Renal pelvis (tissue), 12 donors: ENCODE measurements at places on chromosomes 2 and 18.

GRCh38 chr2:190533968-190534309, 583 bp downstream of the NEMP2 start:
- no peak for DNase-seq

DNA sequence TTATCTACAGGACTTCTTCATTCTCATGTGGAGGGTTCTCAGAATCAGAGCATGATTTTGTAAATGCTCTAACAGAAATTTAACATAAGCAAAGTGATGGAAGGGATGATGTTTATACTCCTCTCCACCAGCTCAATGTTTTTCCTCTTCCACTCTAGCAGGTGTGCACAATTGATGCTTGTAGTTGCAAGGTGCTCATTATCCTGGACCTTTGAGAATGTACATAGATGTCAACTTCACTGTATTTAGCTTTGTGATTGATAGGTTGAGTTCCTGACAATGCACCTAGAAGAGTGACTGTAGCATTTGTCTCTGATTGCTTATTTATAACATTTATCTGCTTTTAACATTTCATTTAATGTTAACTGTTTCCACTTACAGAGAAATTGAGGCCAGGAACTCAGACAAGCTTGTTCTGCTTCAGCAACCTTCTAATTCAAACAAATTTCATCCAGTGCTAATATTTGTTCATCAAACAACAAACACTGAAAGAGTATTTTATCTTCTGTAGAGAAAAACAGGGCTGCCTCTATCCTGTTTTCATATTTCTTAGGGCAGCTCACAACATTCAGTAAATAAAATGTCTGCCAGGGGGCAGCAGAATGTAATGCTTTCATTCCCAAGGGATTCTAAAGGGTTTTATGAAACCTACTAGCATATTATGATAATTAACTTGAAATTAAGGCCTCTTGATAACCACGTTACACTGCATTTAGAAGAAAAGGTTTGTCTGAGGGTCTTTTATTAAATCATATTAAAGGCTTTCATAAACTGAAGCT, 127.9 kb upstream of the NOL4 start:
- no peak for DNase-seq

DNA sequence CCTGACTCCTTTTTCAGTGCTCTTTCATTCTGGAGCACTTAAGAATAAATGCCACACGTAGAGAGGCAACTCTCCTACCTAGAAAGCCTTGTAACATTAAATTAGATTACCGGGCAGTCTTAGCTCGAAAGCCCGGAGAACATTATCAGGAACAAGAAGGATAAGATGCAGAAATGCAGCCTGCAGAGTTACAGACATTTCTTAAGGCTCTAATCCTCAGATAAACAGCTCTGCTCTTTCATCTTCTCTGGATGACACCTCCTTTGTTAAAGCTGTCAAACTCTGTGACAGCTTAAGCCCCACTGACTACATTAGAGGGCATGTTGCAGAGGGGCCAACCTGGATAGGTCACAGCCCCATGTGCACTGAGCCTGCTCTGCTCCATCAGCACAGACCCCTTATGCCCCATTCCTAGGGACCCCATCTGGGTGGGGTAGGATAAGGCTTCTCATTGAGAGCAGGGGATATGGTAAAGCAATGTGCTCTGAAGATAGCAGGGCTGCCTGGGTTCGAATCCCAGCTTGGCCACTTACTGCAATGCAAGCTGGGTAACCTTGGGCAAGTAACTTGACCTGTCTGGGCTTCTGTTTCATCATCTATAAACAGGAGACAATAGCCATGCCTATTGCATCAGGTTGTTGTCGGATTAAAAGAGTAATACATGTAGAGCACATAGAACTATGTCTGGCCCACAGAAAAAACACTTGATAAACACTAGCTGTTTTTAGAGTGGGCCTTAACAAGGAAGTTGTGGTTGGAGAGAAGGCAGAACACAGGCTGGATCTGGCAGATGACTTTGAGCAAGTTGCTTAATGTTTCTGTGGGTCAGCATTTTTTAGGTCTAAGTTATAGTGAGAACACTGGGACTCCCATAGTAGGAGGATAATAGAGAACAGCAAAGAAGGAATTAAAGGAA, 111.4 kb downstream of the THNSL2 start:
- DNase-seq: no peak

DNA sequence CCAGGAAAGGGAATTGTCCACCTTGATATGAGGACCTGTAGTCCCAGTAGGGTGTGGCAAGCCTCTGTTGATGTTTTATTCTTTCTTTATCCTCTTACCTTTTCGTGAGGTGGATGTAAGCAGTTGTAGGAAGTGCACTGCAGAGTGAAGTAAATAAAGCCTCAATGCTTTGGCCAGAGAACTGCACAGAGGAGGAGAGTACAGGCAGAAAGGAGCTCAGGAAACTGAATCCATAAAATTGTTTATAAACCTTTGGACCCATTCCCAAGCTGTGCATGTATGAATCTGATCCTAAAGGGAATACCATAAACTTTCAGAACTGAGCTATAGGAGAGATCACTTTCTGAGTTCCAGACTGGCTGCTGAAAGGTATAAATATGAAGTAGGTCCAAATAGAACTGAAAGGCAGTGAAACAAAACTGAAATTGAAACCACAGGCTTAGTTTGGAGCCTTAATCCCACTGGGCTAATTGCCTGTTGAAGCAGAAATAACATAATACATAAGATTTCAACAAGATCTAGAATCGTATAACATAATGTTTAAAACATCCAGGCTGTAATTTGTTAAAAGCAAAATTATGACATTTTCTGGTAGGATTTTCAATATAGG, 17.9 kb upstream of the SLC9A4 start:
- no peak for DNase-seq

DNA sequence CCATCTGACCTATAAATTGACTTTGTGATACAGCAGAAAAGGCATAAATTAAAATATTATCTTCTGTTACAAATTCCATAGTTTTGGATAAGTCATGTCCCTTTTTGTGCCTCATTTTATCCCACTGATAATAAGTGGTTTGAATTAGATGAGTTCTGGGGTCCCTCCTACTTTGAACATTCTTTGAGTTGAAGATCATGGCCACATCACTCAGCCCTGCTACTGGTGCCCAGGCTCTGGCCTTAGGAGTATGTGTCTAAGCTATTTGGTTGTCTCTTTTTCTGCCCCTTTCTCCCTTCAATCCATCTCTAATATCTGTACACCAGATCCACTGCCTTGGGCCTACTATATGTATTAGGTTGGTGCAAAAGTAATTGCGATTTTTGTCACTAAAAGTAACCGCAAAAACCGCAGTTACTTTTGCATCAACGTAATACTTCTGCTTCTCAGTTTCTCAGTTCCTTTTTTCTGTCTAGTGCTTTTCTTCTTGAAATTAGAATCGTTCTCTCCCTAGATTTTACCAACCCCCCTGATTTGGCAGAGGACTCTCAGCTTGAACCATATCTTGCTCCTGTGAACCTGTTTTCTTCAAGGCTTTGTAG, 362.5 kb upstream of the TNP1 start:
- no peak for DNase-seq

- no peak for DNase-seq
Measured at GRCh38 chr2:98959810-98960507, 23.9 kb upstream of the CRACDL start.

DNA sequence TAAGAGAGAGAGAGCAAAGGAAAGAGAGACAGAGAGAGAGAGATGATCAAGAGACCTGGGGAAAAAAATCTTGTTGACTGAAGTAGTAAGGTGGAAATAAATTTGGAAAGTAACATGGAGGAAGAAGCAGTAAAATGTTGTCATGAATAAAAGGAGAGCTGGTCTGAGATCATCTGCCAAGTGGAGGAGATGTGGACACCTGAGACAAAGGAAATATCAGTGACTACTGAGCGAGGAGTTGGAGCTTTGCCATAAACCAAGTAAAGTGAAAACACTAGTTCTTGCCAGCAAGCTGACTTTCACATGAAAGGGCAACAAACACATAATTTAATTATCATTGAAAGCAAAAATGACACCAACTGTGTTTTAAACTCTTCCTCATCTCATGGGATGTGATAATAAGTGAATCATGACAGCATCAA, 49.0 kb upstream of the DSG1 start:
- no peak for DNase-seq

DNA sequence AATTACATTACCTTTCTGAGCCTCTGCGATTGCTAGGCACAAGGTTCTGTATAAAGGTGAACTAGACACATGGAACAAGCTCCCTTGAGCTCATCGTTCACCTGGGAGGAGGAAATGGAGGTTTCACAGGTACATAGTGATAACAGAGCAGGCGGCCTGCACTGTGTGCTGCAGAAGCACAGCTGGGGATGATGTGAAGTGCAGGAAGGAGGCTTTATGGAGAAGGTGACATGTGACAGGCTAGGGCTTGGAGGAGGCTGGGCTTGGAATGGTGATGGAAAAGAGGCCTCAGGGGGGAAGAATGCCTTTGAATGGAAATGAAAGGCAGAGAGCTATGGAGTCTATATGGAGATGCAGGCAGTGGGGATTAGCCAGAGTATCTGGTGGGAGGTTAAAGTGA, 22.9 kb downstream of the MARCHF4 start:
- DNase-seq: no peak

GRCh38 chr18:39025531-39025930, 1459.9 kb upstream of the CELF4 start:
- no peak for DNase-seq

DNA sequence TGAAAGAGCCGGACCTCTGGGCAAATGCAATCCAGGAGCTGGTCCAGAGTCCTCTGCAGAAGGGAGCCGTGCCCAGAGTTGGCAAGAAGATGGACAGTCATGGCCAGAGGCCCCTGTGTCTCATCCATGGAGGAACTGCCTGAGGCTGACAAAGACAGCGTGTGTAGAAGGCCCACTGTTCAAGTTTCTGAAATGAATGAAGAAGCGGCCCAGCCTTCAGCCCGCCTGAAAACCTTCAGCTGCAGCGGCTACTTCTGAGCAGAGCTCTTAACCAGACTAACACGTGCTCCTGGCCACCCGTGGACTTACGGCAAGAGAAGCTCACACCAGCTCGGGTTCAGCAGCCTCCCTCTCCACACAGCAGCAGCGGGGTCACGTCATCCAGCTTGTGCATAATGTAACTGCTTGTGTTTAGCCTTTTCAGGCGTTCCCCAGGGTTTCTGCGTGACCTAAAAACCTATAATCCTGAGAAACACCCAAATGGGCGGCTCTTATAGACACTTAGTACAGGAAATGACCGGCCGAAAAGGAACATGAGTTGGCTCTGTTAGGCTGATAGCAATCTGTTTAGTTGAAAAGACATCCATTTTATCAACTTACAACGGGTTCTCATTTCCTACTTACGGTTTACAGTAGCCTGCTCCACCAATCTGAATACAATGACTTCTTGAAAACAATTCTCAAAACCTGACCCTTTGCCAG, at the start of gene FAM124B:
Gene FAM124B, minus strand, starts transcription at position 467 of the 702 bp plus-strand sequence. Its CDS starts 339 bp downstream, at position 128.
- DNase-seq: peak; percentile 28

- DNase-seq: no peak
Measured at GRCh38 chr2:225090746-225091145, 48.5 kb upstream of the DOCK10 start.

- DNase-seq: no peak
Measured at GRCh38 chr2:134479696-134480330, 225.9 kb downstream of the MGAT5 start.

- no peak for DNase-seq
Measured at GRCh38 chr2:86788165-86788564, 2.5 kb downstream of the CD8A start.

DNA sequence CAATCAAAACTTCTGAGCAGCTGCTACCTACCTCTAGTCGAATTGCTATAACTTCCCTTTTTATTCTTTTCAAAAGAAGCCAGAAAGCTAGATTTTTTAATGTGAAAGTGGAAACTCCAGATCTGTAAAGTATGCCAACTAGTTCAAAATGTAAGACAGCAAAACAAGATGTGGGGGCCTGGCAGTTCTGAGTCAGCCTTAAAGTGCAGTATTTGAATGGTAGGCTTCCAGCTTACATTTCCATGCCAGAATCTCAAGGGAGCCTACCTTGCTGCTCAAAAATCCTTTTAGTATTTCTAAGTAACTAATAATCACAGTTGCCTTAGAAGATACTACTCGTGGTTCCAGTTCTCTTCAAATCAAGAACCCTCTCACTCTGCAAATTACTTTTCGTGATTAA, 1288.7 kb downstream of the LRP1B start:
- DNase-seq: no peak

GRCh38 chr2:219133976-219134375, 26.6 kb downstream of the NHEJ1 start:
- DNase-seq: no peak

GRCh38 chr18:13630716-13631268, 95.6 kb downstream of the FAM210A start:
- DNase-seq: no peak

GRCh38 chr2:232757905-232758304, 18.5 kb downstream of the KCNJ13 start:
- no peak for DNase-seq

DNA sequence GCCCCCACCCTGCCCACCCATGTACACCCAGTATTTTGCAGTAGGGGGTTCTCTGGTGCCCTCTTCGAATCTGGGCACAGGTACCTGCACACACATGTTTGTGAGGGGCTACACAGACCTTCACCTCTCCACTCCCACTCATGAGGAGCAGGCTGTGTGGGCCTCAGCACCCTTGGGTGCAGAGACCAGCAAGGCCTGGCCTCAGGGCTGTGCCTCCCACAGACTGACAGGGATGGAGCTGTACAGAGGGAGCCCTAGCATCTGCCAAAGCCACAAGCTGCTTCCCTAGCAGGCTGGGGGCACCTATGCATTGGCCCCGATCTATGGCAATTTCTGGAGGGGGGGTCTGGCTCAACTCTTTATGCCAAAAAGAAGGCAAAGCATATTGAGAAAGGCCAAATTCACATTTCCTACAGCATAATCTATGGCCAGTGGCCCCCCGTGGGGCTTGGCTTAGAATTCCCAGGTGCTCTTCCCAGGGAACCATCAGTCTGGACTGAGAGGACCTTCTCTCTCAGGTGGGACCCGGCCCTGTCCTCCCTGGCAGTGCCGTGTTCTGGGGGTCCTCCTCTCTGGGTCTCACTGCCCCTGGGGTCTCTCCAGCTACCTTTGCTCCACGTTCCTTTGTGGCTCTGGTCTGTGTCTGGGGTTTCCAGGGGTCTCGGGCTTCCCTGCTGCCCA, 9.3 kb downstream of the PROC start:
- no peak for DNase-seq

GRCh38 chr2:126883666-126884040, 15.0 kb upstream of the TEX51 start:
- no peak for DNase-seq

- no peak for DNase-seq
Measured at GRCh38 chr18:3120356-3120755, 99.4 kb downstream of the MYOM1 start.

DNA sequence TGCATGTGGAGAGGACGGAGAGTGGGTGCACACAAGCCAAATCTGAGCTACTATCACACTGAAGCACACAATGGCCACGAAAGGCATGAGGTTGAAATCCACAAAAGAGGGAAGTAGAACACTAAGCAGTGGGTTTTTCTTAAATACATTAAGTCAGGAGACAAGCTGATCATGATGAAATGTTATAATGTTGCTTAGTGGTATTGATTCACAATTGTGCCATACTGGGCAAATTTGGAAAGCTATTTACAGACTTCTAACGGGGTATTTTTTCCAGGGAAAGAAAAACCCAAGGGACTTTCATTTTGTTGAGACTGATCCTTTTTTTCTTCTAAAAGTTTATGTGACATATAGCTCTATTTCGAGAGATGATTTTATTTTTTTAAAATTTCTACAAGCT, 100.8 kb upstream of the CNGA3 start:
- no peak for DNase-seq
